ENCODE measurements at places on chromosomes 3 and 15.

DNA sequence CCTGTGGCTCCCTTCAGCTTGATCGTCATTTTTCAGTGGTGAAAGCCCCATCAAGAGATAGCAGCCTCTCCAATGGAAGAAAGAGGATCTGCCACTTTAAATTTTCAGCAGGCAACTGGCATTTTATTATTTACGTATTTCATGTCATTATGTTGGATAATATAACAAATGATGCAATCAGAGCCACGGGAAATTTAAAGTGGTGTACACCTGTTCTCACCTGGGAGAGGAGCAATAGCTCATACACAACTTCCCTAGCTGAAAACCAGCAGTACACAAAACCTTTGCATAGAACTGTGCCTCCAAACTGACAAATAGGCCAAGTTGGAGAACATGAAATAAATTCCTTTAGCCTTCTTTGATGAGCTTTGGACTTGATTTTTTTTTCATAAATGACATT is 136.9 kb downstream of the SATB1 start:
- DNase-seq, result no peak

DNA sequence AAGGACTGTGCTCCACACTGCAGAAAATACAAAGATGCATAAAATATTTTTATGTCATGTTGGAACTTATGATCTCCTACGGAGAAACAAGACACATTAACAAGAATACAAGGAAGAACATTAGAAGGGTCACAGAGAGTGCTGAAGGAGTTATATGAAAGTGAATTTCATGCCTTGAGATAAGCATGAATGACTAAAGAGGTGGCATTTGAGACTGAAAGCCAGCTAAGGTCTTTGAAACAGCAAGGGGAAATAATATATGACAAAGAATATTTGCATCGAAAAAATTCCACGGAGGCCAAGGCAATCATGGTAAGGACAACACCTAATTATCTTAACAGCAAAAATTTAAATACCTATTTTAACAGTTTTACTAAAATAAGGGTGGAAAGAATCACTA is 12.5 kb downstream of the GSK3B start:
- no peak for DNase-seq

GRCh38 chr3:49415931-49416601 is 3.8 kb downstream of the TCTA start:
- DNase-seq, result no peak

GRCh38 chr3:157204431-157204830 is 44.5 kb upstream of the CCNL1 start:
- peak; percentile 3 for DNase-seq

- DNase-seq, result no peak
Measured at GRCh38 chr3:149736953-149737205, 15.4 kb downstream of the COMMD2 start.

- DNase-seq, result no peak
Measured at GRCh38 chr15:69293741-69294615, 4.7 kb upstream of the PAQR5 start.

GRCh38 chr3:160780245-160780644 is 24.2 kb downstream of the PPM1L start:
- no peak for DNase-seq

GRCh38 chr15:68414591-68414990 is 17.4 kb downstream of the ITGA11 start:
- no peak for DNase-seq

DNA sequence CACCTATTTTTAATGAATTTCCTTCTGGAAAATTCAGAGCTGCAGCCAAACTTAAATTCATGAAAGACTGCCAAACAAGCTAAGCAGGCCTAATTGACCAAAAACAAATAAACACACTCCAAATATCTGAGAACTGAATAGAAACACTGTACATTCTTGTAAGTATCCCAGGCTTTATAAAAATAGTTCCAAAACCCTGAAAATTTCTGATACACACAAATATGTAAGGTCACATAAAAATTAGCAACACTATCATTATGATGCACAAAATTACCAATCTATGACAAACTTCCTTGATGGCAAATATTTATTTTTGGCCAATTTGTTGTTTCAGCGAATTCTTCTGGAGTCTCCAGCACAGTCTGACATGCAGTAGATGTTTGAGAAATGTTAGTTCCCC is 117.9 kb upstream of the UBE2E2 start:
- DNase-seq, result no peak

DNA sequence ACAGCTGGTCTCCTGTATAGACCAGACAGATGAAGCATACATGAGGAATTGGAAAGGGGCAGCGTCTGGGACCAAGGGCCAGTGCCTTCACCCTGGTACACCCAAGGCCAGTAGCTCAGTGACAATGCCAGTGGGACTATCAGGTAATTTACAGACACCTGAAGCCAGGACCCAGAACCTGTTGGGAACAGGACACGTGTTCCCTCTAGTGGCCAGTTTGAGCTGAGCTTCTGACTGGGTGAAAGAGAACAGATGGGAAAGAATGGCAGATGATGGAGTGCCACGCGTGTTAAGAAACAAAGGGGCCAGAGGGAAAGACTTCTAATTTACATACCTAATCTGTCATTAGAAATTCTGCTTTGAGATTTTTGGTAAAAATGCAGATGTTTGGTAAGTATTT is 5.1 kb upstream of the SLC25A38 start:
- DNase-seq, result no peak

- DNase-seq, result no peak
Measured at GRCh38 chr3:119731560-119732343, 28.9 kb downstream of the CFAP91 start.

GRCh38 chr3:195403841-195404408 is 38.9 kb downstream of the ACAP2 start:
- DNase-seq, result no peak

DNA sequence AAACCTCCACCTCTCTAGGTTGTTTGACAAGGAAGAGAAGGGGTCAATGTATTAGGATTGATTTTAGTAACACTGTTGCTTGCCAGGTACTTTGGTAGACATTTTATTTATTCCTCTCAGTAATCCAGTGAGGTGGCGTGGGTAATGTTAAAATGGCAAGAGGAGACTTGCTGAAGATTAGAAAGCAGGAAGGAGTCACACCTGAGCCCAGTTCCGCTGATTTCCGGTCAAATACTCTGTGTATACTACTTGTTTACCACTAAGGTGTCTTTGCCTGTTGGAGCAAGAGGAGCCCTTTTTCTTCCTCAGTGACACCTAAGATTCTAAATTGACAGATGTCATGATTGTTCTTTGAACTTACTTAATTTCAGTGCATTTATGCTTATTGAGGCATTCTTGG is 1.7 kb downstream of the OXNAD1 start:
- no peak for DNase-seq

DNA sequence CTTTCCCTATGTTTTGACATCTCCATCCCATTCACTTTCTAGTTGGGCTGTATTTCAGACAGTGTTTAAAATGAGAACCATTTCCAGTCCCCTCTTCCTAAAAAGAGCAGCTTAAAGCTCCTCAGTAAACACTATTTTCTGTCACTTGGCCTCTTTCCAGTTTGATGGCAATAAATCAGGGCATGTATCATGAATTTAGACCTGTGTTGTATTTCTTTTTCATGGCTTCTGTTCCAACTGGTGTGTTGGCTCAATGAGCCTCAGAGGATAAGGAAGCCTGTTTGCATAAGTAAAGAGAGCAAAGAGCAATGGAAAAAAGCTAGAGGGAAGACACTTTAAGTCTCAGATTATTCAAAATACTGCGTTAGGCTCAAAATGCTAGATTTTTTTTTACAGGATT is 7.2 kb downstream of the CCDC80 start:
- DNase-seq, result no peak

DNA sequence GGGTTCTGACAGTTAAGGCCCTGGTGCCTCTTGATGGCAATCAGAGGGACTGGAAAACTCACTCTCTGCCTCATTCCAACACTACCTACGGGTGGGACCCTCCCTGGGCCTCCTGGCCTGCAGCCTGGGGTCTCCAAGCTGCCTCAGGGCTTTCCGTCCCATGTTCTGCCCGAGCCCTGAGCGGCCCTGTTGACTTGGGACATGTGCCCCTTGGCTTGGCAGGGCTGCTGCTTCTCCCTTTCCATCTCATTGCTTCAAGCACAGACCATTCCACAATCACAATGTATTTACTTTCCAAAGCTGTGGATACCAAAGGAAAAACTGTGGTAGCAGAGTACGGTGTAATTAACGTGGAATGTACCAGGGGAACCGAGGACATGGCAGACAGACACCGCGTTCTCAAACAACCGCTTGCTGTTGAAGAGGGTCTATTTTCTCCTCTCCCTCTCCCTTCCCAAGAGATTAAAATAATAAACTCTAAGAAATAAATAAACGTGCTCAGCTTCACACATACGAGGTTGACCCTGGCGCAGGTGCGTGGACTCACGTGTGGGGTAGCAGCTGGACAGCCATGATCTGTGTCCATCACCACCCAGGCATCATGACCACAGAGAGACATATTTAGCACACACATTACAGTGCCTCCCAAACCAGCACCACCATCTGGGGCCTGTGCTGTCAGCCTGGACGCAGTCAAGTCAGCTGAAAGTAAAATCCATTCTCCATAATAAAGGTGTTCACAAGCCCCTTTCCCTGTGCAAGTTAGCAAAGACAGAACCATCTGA is 172.0 kb downstream of the XXYLT1 start:
- DNase-seq, result no peak

GRCh38 chr15:58457466-58457965 is 25.7 kb downstream of the LIPC start:
- DNase-seq, result no peak

DNA sequence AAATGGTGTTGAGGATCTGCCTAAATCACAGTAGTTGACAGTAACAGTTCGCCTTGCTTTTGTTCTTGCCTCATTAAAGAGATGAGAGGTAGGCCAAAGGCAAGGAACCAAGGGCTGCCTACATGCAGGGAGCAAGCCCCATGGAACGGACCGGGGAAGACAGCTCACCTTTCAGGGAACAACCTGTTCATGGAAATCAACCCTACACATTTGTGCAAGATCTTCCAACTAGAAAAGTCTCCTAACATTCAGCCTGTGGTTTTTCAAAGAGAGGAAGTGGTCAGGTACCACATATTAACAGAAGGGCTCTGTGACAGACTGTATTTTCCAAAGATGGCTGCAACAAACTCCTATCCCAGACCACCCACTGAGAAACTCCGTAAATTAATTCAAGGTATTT is 1031.8 kb upstream of the NR2F2 start:
- DNase-seq, result no peak

GRCh38 chr3:80094589-80094988 is 326.8 kb upstream of the ROBO1 start:
- no peak for DNase-seq

DNA sequence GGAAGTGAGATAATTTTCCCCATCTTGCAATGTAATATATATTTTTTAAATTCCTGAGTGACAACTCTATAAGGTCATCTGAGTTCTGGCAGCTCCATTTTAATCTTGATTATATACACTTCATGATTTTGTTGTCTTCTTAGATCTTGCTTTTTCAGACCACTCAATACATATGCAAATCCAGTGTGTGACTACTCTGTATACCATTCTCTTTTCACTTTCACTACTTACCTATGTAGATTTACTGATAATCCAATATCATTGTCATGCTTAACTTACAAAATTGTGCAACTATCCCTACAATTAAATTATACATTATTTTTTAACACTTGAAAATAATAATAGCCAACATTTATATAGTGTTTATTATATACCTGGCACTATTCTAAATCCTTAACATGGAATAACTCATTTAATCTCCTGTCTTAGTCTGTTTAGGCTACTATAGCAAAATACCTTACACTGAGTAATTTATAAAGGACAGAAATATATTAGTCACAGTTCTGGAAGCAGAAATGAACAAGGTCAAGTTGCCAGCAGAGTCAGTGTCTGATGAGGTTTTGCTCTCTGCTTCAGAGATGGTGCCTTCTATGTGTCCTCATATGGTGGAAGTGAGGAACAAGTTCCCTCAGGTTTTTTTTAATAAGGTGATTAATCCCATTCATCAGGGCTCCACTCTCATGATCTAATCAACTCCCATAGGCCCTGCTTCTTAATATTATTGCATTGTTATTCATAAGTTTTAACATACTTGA is 338.5 kb downstream of the TUSC7 start:
- no peak for DNase-seq

DNA sequence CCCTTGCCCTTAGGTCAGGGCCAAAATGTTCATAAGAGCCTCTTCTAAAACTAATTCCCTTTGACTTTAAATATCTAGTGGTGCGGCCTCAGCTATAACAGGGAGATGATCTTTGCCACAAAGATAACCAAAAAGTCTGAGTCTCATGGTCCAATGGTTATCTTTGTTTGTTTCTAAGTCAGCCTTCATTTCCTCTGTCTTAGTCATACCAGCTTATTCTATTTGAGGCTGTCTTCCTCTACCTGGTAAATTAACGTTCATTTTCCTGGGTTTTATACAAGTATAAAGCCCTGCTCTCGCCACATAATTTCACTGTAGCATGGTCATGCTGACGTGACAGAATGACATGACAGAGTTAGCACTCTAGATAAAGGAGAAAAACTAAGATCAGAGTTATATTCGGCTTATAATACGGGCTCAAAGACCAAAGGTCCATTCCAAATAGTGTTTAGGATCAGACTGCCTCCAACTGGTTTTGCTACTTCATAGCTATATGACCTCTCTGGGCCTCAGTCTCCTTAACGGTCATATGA is 18.4 kb downstream of the ZNF860 start:
- no peak for DNase-seq

Data from erythroblast (primary cell).